Vagina (tissue), 2 donors: ENCODE measurements at places on chromosomes 7 and 10. TPM values are rescaled to one million over a fixed set of nuclear protein-coding genes. Genes with fewer than 3 reads are reported as not detected.

DNA sequence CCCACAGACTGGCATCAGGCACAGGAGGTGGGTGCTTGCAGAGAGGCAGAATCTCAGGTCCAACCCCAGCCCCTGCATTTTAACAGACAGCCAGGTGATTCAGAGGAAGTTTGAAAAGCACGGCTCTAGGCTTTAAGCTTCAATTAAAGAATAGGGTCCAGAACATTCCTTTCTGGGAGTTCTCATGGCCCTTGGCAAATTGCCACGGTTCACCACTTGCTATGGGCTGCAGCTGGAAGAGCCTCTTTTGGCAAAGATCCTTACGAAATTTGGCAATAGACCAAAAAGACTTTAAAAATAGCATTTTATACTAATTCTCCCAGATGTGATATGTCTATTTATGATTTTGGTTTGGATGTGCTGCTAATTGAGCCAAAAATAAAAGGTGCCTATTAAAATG is 148.1 kb downstream of the ITGA8 start:
- DNase-seq, result no peak

DNA sequence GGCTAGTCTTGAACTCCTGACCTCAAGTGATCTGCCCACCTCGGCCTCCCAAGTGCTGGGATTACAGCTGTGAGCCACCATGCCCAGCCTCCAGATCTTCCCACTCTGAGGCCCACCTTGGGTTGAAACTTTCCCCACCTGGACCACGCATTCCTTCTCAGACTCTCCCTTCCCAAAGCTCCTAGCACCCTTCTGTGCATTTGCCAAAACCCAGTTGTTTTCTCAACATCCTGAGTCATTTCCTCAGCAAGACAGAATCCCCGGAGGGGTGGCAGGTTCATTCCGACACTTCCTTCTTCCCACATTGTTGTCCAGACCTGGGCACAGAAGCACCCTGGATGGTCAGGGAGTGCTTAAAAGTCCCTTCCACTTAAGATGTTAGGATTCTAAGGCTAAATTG is 28.9 kb downstream of the BAG3 start:
- no peak for DNase-seq

- DNase-seq, result no peak
These were observed 8.0 kb upstream of the CALHM1 start for GRCh38 chr10:103466734-103467133.

GRCh38 chr10:25047591-25048301 is 31.3 kb downstream of the THNSL1 start:
- no peak for DNase-seq

GRCh38 chr7:84668116-84668515 is 473.5 kb upstream of the SEMA3A start:
- no peak for DNase-seq

DNA sequence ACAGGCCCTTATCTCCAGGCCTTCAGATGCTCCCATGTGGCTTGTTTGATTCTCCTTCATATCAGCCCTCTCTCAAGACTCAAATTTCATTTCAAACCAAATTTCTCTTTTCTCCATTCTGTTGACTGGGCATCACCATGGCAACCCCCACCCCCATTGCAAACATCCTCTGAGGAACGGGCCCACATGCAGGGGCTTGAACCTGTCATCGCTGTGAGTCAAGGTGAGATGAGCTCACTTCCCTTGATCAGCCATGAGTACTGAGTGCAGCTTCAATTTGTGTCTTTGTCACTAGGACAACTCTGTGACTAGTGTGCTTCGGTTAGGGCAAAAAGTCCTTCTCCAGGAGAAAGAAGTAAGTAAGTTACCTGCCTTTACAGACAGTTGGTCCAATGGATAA is 41.9 kb downstream of the CALML3 start:
- DNase-seq, result no peak

GRCh38 chr7:100510437-100511239 is 26.9 kb downstream of the NYAP1 start:
- no peak for DNase-seq

DNA sequence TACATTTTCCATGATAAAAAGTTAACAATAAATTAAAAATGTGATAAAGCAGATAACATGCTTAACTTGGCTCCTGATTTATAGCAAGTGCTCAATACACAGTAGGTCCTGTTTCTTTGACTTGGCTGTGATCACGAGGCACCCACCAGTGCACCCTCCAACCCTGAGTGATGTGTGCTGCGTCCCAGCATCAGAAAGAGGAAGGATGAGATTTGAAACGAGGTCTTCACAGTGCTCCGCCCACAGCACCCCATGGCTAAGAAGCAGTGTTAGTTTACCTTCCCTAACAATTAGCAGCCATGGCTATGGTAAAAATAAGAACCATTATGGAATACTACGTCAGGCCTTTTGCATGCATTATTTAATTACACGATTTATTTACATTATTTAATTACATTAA is 292.0 kb upstream of the ZMIZ1 start:
- no peak for DNase-seq

DNA sequence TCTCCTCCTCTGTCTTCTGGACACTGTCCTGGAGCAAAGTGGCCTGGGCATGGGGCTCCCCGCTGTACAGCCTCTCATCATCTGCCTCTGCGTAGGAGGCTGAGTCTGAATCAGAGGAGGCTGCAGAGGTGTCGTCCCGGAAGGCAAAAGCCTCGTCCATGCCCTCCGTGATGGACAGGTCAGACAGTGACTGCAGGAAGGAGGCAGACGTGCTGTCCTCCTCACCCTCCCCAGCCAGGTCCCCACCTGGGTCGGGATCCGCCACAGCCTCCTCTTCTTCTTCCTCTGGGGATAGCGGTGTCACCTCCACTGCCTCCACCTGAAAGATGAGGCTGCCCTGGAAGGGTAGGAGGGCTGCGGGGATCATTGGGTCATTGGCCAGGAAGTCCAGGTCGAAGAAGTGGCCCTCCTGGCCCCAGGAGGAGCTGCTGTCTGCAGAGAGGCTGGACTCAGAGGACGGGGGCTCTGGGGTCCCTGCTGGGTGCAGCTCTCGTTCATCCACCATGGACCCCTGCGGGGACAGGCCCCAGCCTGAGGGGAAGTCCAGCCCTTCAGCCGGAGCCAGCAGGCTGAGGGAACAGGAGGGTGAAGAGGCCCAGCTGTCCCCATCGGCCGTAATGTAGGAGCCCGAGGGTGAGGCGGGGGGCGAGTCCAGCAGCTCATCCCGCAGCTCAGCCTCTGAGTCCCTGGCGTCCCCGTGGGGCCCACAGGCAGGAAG is 3.7 kb downstream of the NACAD start:
- DNase-seq, result no peak

DNA sequence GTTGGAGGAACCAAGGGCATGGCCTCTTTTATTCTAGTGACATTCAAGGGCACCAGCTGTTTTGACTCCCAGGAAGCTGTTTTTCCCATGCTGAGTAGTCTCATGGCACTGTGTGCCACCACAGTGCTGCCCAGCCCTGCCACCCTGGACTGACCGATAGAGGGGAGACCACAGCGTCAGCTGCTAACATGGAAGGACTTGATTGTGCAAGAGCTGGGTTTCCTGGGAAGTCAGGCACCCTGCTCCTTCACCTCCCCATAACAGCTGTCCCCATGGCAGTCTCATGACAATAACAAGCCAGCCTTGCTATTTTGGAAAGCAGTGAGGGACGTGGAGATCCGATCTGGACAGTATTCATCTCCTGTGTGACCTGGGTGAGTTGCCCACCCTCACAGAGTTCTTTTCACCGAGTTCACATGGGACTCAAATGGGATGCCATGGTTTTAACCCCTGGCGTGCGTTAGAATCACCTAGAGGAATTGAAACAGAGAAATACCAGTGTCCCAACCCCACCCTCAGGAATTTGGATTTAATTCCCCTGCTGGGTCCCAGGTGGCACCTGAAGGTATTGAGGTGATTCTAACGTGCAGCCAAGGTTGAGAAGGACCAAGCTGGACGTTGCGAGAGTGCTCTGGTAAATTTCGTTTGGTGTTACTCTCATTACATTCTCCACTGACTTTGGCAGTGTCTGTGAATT is 174.8 kb downstream of the CELF2 start:
- DNase-seq, result no peak

STARD3NL gene
- total RNA-seq, result 29.5 TPM

A1CF gene
- total RNA-seq, result not detected

AOAH gene
- 7.4 TPM for total RNA-seq

CYP3A5 gene
- 80.3 TPM for total RNA-seq

FXYD4 gene
- not detected for total RNA-seq

CALU gene
- total RNA-seq, result 65.3 TPM

ATRNL1 gene
- total RNA-seq, result 15.5 TPM

CALHM3 gene
- not detected for total RNA-seq

VWC2 gene
- under 0.01 TPM for total RNA-seq

SLC16A9 gene
- 3.7 TPM for total RNA-seq
